ENCODE measurements at places on chromosomes 2 and 18.

- no peak for DNase-seq
These were observed 61.4 kb downstream of the MTCL1 start for GRCh38 chr18:8766559-8767293.

GRCh38 chr2:1748741-1749488, 4.6 kb upstream of the PXDN start:
- no peak for DNase-seq

DNA sequence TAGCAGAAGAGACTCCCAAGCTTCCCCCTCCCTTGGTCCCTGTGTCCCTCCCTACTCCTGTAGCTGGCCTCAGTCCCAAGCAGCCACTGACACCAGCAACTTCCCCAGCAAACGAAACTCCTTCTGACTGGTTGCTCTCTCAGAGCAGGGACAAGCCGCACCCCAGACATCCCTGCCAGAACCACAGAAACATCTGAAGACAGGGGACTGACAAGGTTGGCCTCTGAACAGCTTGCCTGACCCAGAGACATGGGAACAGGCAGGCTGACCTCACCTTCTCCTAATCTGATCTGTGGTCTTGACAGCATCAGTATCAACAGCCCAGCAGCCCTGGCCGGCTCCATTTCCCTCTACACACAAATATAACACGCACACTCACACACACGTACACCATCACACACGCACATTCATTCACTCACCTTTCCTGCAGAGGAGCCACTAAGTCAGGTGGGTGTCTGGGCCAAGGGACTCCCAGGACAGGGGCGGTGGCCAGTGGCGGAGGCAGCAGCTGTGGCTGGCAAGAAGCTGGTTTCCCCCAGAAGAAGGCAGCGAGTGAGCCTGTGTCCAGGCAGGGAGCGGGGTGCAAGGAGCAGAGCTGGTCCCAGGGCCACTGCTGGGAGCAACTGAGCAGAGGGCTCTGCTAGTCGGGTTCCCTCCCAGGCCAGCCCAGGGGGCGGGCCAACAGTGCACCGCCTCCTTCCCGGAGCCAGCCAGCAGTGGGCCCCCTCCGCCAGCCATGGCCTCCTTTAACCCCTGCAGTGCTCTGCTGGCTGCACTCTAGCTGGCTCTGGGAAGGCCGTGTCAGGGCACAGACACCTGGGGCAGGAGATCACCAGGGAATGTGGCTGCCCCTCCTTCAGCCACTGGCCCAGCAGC, 59.1 kb downstream of the TNS1 start:
- peak; percentile 94 for DNase-seq

GRCh38 chr2:235083822-235084221, 132.0 kb downstream of the SH3BP4 start:
- DNase-seq: no peak

GRCh38 chr2:950080-950966, at the start of gene SNTG2:
SNTG2 (plus strand) TSS chr2:950849; CDS start chr2:950997, 148 bp downstream.
- DNase-seq: peak; percentile 69

GRCh38 chr2:133713049-133713580, 144.9 kb upstream of the NCKAP5 start:
- no peak for DNase-seq

- DNase-seq: peak; percentile 54
These were observed 48.4 kb downstream of the TMEFF2 start for GRCh38 chr2:192146069-192147015.

- no peak for DNase-seq
These were observed 836.1 kb downstream of the CBLN2 start for GRCh38 chr18:71707985-71708500.
